Activated naive CD4-positive, alpha-beta T cell treated with anti-CD3 and anti-CD28 coated beads, Interleukin-2, amount 10 ng/mL, durations not matched to agents 7 days and 5 days (primary cell): ENCODE measurements at places on chromosomes 4 and X.

- peak; percentile 27 for DNase-seq
Measured at GRCh38 chr4:25313201-25313895, 774 bp downstream of the ZCCHC4 start.

- no peak for DNase-seq
Measured at GRCh38 chr4:117357866-117358265, 272.5 kb upstream of the TRAM1L1 start.

GRCh38 chrX:74509989-74510388, 88.7 kb downstream of the SLC16A2 start:
- no peak for DNase-seq

DNA sequence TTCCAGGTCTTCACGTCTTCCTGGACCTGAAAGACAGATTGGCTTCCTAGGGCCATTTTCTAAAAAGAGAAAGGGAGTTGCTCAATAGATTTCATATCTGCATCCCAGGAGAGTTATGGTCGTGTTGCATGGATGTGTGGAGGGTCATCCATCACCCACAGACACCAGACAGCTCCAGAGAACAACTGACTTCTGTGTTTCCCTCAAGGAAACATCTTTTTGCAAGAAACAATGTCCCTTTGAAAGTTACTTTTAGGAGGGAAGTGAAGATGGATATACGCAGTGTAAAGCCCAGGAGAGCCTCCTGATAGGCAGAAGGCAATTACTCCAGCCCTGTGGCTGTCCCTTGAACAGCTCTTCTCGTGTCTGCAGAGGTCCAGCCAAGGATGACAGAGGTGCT, 108.3 kb downstream of the CLNK start:
- no peak for DNase-seq

GRCh38 chr4:183960962-183961541, 55.9 kb downstream of the STOX2 start:
- no peak for DNase-seq

DNA sequence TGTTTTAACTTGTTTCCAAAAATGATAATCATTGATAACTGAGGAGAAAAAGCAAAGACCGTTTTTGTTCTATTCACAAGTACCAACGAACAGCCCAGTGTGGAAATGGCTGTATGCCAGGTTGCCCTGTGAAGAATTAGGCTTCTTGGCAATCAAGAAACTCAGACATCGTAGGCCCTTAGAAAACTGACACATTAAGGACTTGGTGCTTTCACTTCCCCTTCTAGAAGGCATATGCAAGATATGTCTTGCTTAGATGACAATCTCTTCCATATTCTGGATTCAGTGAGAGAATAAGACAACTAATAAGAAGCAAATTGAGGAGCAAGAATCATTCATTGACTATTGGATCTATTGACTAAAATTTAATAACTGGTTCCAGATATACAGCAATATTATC, 56.6 kb downstream of the ANAPC10 start:
- no peak for DNase-seq
